ENCODE measurements at places on chromosomes 5 and 9. TPM values are rescaled to one million over a fixed set of nuclear protein-coding genes. Genes with fewer than 3 reads are reported as not detected.

ZNF618 gene
- 10.8 TPM for total RNA-seq

SUSD3 gene
- 3.7 TPM for total RNA-seq

CEL gene
- 0.41 TPM for total RNA-seq

PCDHA11 gene
- total RNA-seq: 0.51 TPM

ARAP3 gene
- total RNA-seq: 10.9 TPM

PCDHGA4 gene
- total RNA-seq: 3.9 TPM

ZNF366 gene
- 3.9 TPM for total RNA-seq

MRPL50 gene
- 29.2 TPM for total RNA-seq

GARIN3 gene
- not detected for total RNA-seq

ARSI gene
- total RNA-seq: 18.9 TPM

SHISAL2B gene
- not detected for total RNA-seq

FOXD4 gene
- total RNA-seq: not detected

FBP2 gene
- 83.0 TPM for total RNA-seq

UBE2QL1 gene
- 2.3 TPM for total RNA-seq

ORM1 gene
- total RNA-seq: not detected

FOXD4L3 gene
- total RNA-seq: not detected

ECSCR gene
- 7.9 TPM for total RNA-seq

C9 gene
- total RNA-seq: not detected

NIM1K gene
- 1.0 TPM for total RNA-seq

CKMT2 gene
- 287 TPM for total RNA-seq

LIFR gene
- total RNA-seq: 69.6 TPM

SPATA31E1 gene
- not detected for total RNA-seq

C9orf50 gene
- total RNA-seq: not detected

DBH gene
- 0.10 TPM for total RNA-seq

CD72 gene
- 1.7 TPM for total RNA-seq

HCN1 gene
- 0.21 TPM for total RNA-seq

CRAT gene
- 51.5 TPM for total RNA-seq

LURAP1L gene
- total RNA-seq: 7.2 TPM

PRKACG gene
- not detected for total RNA-seq

SPINK7 gene
- total RNA-seq: not detected
